ENCODE measurements at places on chromosomes 5 and 9.

DNA sequence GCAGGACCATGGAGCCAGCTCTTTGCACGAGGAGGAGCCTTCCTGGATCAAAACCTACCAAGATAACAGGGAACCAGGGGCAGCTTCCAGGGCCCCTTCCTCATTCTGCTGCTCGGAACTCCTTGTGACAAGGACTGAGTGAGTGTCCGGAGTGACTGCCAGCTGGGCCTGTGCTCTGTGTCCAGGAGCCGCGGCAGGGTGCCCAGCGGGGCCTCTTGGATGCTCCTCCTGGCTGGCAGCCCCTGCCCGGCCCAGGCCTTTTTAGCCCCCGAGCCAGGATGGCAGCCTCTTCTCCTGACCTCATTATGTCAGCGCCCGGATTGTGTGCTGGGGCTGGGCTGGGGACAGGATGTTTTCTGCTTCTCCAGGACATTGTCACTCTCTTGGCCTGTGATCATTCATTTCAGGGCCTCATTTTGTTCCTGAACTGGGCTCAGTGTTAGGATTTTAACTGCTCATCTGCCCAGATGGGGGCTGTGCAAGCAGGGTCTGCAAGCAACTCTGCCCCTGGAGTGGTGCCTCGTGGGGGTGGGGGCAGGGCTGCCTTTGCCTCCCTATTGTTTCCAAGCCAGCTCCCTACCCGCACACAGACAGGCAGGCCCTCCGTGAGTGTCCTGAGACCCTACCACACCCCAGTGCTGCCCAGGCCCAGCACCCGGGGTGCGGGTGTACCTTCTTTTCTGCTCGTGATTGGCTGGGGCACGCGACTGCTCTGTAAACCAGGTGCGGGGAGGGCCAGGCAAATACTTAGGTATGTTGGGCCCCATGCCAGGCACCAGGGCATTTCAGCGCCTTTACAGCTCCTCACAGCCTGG is 161.6 kb downstream of the COL23A1 start:
- DNase-seq, result no peak

- no peak for DNase-seq
Measured at GRCh38 chr9:8570776-8571175, 771.2 kb upstream of the DMAC1 start.

GRCh38 chr5:115180165-115180709 is 10.5 kb upstream of the TRIM36 start:
- DNase-seq, result no peak

DNA sequence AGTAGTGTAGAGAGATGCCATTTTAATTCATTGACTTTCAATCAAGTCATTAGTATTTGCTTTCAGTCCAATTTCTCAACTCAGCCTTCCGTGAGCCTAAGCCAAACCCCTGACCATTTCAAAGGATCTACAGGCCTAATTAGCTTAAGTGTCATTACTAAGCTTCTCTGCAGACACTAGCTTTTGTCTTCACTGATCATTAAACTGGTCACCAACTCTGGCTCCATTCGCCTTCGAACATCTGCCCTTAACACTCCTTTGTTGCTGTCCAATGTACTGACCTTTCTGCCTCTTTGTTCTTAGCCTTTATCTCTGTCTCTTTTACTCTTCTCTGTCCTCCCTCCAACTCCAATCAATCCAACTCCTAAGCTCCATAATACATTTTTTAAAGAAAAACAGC is 299.3 kb downstream of the DIRAS2 start:
- no peak for DNase-seq

DNA sequence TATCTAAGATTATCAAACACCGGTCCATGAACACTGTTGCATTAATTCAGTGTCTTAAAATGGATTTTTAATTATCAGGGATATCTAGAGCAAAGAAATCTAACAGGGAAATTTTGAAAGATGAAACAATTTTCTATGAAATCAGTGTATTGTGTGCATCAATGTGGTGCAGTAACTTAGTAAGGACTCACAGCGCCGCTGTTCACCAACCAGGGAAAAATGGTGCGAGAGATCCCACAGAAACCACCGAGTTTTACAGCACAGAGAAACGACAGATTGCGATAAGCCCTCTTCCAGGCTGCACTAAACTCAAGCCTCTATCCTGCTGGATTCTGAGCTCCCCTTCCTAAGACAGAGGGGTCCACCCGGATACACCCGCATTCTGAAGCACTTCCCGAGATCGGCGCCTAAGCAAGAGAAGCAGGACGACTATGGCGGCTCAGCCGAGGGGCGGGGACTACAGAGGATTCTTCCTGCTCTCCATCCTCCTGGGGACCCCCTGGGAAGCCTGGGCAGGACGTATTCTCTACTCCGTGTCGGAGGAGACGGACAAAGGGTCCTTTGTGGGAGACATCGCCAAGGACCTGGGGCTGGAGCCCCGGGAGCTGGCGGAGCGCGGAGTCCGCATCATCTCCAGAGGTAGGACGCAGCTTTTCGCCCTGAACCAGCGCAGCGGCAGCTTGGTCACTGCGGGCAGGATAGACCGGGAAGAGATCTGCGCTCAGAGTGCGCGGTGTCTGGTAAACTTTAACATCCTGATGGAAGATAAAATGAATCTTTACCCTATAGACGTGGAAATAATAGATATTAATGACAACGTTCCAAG is at the start of gene PCDHGA7:
TSS of gene PCDHGA7 (plus strand) at position 274 of the 826 bp plus-strand sequence. CDS start at position 432, 158 bp downstream.
- no peak for DNase-seq

- DNase-seq, result no peak
Measured at GRCh38 chr9:88995627-88996026, 4.4 kb downstream of the S1PR3 start.

GRCh38 chr5:144142139-144142823 is 28.2 kb downstream of the YIPF5 start:
- DNase-seq, result no peak

DNA sequence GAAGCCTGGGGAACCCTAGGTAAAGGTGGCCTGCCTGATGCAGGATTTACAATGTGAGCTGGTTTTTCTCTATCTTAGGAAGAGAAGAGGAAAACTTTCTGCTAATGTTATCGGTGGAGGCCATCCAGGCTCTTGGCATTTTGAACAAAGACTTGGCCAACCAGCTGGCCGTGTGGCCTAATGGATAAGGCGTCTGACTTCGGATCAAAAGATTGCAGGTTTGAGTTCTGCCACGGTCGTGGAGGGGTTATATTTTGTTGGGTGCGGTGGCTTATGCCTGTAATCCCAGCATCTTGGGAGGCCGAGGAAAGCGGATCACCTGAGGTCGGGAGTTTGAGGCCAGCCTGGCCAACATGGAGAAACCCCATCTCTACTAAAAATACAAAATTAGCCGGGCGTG is 9.6 kb downstream of the C9orf152 start:
- no peak for DNase-seq

Measured in activated T-helper 9 cell treated with anti-CD3 and anti-CD28 coated beads, Interleukin-2, amount 50 U/mL, for 16 hours (primary cell).